Activated naive CD4-positive, alpha-beta T cell treated with anti-CD3 and anti-CD28 coated beads for 36 hours (primary cell): ENCODE measurements at places on chromosomes 1 and 21.
A peak's percentile ranks its signal among the peaks of the same experiment; 100 is the strongest.

DNA sequence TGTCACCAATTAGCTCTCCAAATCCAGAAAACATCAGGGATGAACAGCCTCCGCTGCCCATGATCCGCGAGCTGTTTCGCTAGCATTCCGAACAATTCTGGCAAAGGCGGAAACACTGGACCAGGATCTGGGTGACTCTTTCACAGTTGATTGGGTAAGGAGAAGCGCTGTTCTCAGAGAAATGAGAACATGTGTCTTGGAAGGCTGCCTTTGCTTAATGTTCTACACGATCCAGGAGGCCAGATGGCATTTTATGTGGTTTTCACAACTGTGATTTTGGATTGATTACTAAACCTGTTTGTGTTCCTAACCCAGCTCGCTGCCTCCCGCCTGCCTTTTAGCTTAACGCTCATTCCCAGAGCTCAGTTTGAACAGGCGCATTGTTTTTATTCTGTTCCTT lies 144.0 kb downstream of the KIF26B start:
- no peak for DNase-seq

GRCh38 chr1:25616095-25616986 lies at the start of gene MAN1C1:
MAN1C1 (plus strand) TSS chr1:25616791; CDS start chr1:25617798, 1,007 bp downstream.
- DNase-seq, result peak; percentile 72

GRCh38 chr1:241157435-241157834 lies 199.6 kb downstream of the RGS7 start:
- no peak for DNase-seq

- no peak for DNase-seq
Measured at GRCh38 chr1:111924786-111925185, 64.7 kb downstream of the KCND3 start.

DNA sequence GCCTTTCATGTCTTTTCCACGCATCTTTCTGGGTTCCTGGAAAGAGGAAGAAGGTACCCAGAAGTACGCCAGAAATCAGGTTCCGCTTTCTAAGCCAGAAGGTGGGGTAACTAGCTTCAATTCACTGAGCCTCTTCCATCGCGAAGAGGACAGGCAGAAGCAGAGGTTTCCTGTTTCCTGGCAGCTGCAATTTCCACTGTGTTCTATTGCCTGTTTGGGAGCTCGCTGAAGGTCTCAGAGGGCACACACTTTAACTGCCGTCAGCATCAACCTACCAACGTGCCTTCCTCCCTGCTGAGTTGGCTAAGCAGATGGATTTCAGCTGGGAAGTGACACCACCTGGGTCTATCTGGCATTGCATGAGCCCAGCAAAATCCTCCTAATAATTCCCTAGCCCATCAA lies 10.0 kb downstream of the NCF2 start:
- peak; percentile 32 for DNase-seq
